ENCODE measurements at places on chromosomes 16 and 17.

GRCh38 chr17:49965524-49965909 is 3.5 kb upstream of the DLX4 start:
- DNase-seq: no peak

- no peak for DNase-seq
Observed at GRCh38 chr16:18984435-18985005, 786 bp downstream of the TMC7 start.

GRCh38 chr17:80877729-80878303 is 113.8 kb upstream of the CHMP6 start:
- DNase-seq: no peak

DNA sequence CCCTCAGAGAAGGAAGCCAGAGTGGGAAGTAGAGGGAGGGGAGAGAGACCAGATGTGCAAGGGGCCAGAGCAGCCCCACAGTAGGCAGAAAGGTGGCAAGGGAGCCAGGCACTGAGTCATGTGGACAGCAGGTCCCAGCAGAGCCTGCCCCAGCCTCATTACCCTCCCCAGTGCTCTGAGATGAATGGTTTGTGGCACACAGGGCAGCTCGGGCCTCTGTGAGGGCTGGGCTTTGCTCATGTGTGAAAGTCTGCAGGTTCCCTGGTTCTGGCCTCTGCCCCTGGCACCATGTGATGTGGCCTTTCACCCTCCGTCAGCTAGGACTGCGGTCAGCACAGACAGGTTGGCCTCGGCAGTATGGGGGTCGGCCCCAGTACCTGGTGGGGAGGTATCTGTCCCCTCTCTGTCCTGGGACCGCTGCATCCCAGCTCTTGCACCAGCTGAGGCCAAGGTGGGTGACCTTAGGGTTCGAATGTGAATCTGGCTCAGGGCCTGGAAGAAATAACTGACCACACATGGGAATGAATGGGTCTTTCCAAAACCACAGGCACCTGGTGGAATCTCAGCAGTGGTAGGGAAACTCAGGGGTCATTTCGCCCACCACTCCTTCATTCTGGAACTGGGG is 8.9 kb downstream of the LRRC75A start:
- DNase-seq: no peak

- peak; percentile 16 for DNase-seq
Observed at GRCh38 chr17:21214777-21215541, 998 bp upstream of the TMEM11 start.

- DNase-seq: no peak
Observed at GRCh38 chr17:37158290-37158689, 209.5 kb downstream of the AATF start.

DNA sequence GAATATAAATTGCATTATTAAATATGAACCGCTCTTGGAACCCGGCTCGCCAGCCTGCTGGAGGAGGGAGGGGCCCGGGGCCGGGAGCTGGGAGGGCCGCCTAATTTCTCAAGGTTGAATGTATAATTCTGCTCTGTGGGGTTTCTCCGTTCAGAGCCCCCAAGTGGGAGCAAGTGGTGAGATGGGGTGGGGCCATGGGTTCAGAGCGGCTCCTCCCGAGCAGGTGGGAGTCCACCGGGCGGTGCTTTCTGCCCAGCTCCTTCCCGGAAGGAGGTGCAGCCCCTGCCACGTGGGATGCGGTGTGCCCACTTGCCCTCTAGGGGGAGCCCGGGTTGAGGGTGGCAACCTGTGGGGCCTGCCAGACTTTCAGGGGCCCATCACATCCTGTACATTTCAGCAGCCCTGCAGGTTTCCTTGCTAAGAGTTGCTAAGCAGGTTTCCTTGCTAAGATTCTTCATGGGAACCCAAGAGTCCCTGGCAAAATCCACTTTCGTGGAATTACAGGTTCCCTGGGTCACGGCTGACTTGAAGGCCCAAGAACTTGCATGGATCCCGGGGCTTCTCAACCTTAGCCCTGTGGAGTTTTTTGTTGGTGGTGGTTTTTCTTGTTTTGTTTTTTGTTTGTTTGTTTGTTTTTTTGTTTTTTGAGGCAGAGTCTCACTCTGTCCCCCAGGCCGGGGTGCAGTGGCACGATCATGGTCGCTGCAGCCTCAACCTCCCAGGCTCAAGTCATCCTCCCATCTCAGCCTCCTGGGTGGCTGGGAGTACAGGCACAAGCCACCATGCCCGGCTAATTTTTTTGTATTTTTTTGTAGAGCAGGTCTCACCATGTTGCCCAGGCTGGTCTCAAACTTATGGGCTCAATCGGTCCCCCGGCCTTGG is 196.7 kb upstream of the GSE1 start:
- DNase-seq: peak; percentile 77

GRCh38 chr16:49821614-49822282 is 34.2 kb downstream of the ZNF423 start:
- DNase-seq: no peak

GRCh38 chr17:72191921-72192799 is 71.3 kb downstream of the SOX9 start:
- DNase-seq: no peak

GRCh38 chr17:1179818-1180742 is at the start of gene ABR:
Gene ABR (minus strand): TSS chr17:1179981. CDS start chr17:1179727, 254 bp downstream.
- peak; percentile 61 for DNase-seq

- DNase-seq: no peak
Observed at GRCh38 chr17:42122371-42123303, at the start of gene HSPB9. Gene HSPB9 (plus strand): TSS chr17:42122804. CDS start chr17:42122851, 47 bp downstream.

- no peak for DNase-seq
Observed at GRCh38 chr17:6576038-6576785, 19.9 kb upstream of the PITPNM3 start.
